Endothelial cell of coronary artery (primary cell): ENCODE measurements at places on chromosomes 11 and 22. TPM values are rescaled to one million over a fixed set of nuclear protein-coding genes. Genes with fewer than 3 reads are reported as not detected.

The UPK2 gene
- not detected in 2 replicates for total RNA-seq

The PHLDA2 gene
- 4.9 and 6.1 TPM in 2 replicates for total RNA-seq

The NFAM1 gene
- total RNA-seq = not detected in 2 replicates

The NPAS4 gene
- not detected in 2 replicates for total RNA-seq

The CRYBB3 gene
- total RNA-seq = not detected in 2 replicates

The ACR gene
- 0.19 and 0.27 TPM in 2 replicates for total RNA-seq

The HIC2 gene
- 2.6 and 2.7 TPM in 2 replicates for total RNA-seq

The SMTNL1 gene
- not detected in 2 replicates for total RNA-seq

The MRGPRF gene
- 0.38 TPM in 1 of 2 replicates, not detected in the other for total RNA-seq

The ZNF70 gene
- total RNA-seq = 1.9 and 3.0 TPM in 2 replicates

The CHRM4 gene
- total RNA-seq = 0.09 and 0.28 TPM in 2 replicates

The BTG4 gene
- total RNA-seq = not detected in 2 replicates

The WBP2NL gene
- total RNA-seq = under 0.01 and 0.28 TPM in 2 replicates

The MS4A12 gene
- not detected in 2 replicates for total RNA-seq

The YDJC gene
- total RNA-seq = 14.1 and 18.4 TPM in 2 replicates

The OR4D5 gene
- total RNA-seq = not detected in 2 replicates

The RAB39A gene
- 0.09 TPM in 1 of 2 replicates, not detected in the other for total RNA-seq

The MCM5 gene
- total RNA-seq = 32.3 and 64.4 TPM in 2 replicates
